ENCODE measurements at places on chromosomes 7 and 10. TPM values are rescaled to one million over a fixed set of nuclear protein-coding genes. Genes with fewer than 3 reads are reported as not detected.

GRCh38 chr10:119650692-119651513 lies at the start of gene BAG3:
Gene BAG3 (plus strand): TSS chr10:119651380. CDS start chr10:119651676, 296 bp downstream.
- H3K27me3 ChIP-seq, result no peaks in the 10 kb centered on the region
- peak within 1 kb of the TSS; percentile 82 for H3K4me3 ChIP-seq
- H3K27ac ChIP-seq, result peak within 1 kb of the TSS; percentile 94
- DNase-seq, result peak; percentile 94
- peaks cover 45% of the 10 kb centered on the region for H3K4me1 ChIP-seq

GRCh38 chr7:139902436-139903102 lies 73.5 kb downstream of the TBXAS1 start:
- DNase-seq, result no peak
- H3K4me3 ChIP-seq, result no peak overlapping the region
- H3K27ac ChIP-seq, result no peak overlapping the region
- H3K27me3 ChIP-seq, result no peaks in the 10 kb centered on the region

The TSPAN14 gene
- total RNA-seq, result 33.4 TPM

DNA sequence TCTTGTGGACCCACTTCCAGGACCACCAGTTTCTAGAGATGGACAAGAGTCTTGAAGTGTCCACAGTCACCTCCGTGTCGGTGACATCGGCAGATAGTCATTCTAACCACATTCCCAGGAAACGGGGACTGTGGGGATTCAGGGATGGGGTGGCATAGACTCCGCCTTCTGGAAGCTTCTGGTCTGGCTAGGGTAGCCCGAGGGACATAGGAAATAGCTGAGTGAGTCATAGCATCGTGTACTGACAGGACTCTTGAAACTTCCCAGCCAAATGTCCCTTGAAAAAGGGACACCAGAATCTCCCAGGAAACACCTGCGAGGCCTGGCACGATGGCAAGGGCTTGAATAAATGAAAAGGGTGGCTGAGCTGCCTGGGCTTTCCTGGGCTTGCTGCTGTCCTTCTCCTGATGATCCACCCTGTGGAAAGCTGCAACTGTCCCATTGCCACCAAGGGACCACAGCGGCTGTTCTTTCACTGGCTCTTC lies 84.1 kb upstream of the LRRC4 start:
- H3K36me3 ChIP-seq, result no peaks in the 10 kb centered on the region
- DNase-seq, result no peak
- peaks cover 10% of the 10 kb centered on the region for H3K4me1 ChIP-seq
- no peak overlapping the region for H3K27ac ChIP-seq

DNA sequence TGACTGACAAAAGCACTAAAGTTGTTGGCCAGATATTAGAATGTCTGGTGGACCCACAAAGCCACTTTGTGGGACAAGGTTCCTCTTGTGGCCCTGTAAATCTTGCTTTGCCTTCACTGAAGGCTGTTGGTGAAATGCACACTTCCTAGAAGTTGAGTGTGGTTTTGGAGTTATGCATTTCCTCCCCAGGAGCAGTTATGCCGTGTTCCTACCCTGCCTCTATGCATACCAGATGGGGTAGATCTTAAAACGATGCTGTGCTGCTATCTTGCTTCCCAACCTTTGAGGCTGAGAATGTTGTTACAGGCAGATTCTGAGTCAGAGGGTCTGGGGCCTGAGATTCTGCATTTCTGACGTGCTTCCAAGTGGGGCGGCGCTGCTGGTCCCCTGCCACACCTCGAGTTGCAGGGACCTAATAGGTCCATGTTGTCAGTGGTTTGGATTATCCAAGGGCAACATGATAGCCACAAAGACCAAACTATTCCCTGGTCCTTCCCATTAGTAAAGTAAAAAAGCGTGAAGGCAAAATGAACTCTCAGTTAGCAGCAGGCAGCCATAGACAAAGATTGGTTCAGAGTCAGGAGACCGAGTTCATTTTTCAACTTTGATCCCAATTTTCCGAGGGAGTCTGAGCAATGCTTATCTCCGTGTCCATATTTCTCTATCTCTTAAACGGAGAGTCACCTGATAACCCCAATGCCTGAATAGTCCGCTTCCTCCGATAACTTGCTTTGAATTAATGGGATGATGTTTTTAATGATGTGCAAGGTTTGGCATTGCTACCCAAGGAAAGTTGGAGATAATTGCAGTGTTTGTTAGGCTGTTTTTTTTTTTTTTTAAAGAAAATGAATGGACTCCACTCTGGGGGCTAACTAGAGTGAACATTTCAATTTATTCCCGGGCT lies 55.8 kb downstream of the CDHR3 start:
- H3K36me3 ChIP-seq, result no peaks in the 10 kb centered on the region
- no peak overlapping the region for H3K27ac ChIP-seq
- peaks cover 9% of the 10 kb centered on the region for H3K27me3 ChIP-seq
- no peaks in the 10 kb centered on the region for H3K4me1 ChIP-seq
- H3K4me3 ChIP-seq, result no peak overlapping the region

- H3K27me3 ChIP-seq, result peaks cover 50% of the 10 kb centered on the region
- no peak overlapping the region for H3K4me3 ChIP-seq
- no peak overlapping the region for H3K27ac ChIP-seq
- H3K36me3 ChIP-seq, result no peaks in the 10 kb centered on the region
- H3K4me1 ChIP-seq, result peaks cover 30% of the 10 kb centered on the region
Observed at GRCh38 chr10:102235598-102235920, 5.8 kb downstream of the PITX3 start.

- H3K27me3 ChIP-seq, result no peaks in the 10 kb centered on the region
- no peaks in the 10 kb centered on the region for H3K36me3 ChIP-seq
- no peaks in the 10 kb centered on the region for H3K4me1 ChIP-seq
- DNase-seq, result no peak
Observed at GRCh38 chr10:36711361-36711760, 414.0 kb upstream of the ANKRD30A start.
